ENCODE measurements at places on chromosomes 2 and 18.

DNA sequence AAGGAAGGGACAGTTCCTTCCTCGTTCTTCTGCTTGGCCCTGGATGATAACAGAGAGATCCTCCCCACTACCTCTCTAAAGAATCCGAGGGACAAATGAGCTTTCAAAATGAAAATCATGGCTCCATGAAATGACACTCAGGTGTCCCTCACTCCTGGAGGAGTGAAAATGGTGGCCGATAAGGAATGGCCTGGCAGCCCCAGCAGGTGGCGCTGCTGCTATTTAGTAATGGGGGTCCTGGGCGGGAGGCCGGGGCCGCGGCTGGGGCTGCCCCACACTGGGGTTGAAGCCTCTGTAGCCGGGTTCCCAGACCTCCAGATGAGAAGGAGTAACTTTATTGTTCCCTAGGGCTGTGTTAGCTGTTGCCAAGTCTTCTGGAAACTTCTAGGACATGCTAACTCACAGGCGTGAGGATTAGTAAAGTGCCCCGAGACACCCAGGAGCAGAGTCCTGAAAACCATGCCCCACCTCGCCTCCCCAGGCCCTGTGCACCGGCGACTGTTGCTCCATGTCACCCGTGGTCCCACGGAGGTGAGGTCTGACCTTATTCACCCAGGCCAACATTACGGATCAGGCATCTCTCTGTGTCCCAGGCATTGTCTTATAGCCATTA, 138.0 kb downstream of the CTIF start:
- DNase-seq = peak; percentile 59

DNA sequence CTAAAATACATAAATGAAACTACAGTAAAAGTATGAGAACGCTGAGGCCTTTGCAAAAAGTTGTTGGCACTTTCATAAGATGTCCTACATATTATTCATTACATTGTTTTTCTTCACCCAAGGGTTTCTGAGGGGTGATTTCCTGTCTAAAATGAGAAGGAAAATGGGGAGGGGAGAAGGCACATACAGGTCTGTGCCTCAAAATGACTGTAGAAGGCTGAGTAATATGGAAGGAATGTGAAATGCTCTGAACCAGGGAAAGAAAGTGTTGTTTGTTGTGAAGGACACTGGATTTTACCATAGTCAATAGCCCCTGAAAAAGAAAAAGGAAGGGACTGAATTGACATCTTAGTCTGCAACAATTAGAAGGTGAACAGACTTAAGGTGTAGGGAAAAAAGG, 99.5 kb upstream of the RNF152 start:
- DNase-seq = no peak

GRCh38 chr2:134420259-134420658, 166.4 kb downstream of the MGAT5 start:
- no peak for DNase-seq

DNA sequence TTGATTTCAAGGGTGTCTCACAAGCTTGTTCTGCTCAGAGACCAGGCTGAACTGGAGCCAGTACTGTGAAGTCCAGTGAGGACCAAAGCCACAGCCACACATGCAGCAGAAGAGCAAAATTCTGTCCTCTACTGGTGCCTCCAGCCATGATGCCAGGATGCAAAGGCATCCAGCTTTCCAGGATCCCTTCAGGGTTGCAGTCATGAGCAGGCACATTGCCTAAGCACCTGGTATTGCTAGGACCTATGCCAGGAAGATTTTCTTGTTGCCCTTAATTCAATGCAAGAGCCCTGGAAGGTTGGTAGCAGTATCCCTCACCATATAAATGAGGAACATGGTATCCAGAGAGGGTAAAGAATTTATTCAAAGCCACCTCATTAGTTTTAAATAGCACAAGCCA, 78.9 kb upstream of the CYRIA start:
- DNase-seq = no peak

GRCh38 chr18:8994603-8995002, 107.9 kb upstream of the NDUFV2 start:
- no peak for DNase-seq

GRCh38 chr2:160472839-160473251, 20.8 kb downstream of the RBMS1 start:
- no peak for DNase-seq

DNA sequence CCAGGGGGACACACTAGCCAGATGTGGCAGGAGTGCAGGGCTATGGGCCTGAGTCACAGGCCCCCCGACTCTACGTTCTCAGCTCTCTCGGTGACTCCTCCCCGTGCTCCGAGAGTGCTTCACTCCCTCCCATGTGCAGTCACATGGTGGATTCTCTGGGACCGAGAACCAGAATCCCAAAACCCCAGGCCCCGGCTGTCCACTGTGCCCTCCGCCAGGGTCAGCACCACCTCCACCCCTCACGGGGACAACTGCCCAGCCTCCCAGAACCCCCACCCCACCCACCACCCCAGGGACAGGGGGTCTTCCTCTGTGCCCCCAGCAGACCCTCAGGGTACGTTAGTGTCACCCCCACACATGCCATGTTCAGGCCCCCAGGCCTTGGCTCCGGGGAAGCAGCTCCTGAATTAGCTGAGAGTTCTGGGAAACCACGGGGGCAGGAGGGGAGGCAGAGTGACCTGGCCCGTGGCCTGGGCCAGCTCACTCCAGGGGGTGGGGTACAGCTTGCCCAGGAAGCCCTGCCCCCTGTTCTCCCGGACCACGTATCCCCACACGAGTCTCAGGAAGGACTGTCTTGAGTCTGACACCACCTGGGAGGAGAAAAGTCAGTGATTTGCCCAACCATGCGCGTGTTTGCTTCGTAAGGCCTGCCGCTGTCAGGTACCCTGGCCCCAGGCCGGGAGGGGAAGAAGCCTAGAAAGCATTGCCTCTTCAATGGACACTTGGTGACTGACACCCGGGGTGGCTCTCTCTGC, 4.4 kb downstream of the RAMP1 start:
- DNase-seq = no peak

GRCh38 chr18:23330423-23330822, 122.7 kb upstream of the RIOK3 start:
- no peak for DNase-seq

- DNase-seq = no peak
Observed at GRCh38 chr18:32735781-32736180, 37.0 kb downstream of the KLHL14 start.

GRCh38 chr2:206031950-206032567, 53.9 kb downstream of the INO80D start:
- DNase-seq = no peak

- no peak for DNase-seq
Observed at GRCh38 chr2:217959723-217960122, 43.1 kb downstream of the TNS1 start.

DNA sequence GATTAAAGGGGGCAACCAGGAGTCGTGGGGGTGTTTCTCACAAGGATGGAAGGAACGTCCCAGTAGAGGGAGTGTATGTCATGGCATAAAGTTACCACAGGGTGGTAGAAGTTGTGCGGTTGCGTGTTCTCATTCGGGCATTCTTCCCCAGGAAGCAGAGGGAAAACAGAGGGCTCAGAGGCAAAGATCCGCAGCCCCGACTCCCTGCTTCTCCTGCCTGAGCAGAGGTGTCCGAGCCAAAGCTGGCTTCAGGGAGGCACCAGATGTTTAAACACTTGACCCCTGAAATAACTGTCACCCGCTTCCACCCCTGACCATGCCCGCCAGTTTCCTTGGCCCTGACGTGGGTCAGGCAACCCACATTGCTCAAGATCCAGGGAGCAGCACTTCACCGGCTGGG, 83.7 kb downstream of the EN1 start:
- no peak for DNase-seq

- DNase-seq = no peak
Observed at GRCh38 chr2:217517402-217517801, 485.4 kb downstream of the TNS1 start.

DNA sequence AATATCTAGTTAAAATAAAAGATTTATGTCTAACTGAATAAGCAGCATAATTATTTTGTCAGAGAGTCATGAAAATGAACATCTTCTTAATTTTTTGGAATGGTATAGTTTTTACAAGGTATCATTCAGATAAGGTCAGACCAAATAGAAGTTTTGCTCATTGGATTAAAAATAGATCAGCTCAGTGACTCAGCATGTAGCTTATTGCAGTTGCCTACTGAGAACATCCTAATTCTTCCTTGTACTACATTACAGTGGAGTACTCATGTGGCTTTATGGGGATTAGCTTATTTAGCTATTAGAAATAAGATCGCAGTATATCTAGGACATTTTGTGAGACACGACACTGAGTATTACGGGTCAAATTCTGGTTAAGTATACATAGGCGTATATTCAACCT, 38.2 kb upstream of the PPM1B start:
- no peak for DNase-seq

DNA sequence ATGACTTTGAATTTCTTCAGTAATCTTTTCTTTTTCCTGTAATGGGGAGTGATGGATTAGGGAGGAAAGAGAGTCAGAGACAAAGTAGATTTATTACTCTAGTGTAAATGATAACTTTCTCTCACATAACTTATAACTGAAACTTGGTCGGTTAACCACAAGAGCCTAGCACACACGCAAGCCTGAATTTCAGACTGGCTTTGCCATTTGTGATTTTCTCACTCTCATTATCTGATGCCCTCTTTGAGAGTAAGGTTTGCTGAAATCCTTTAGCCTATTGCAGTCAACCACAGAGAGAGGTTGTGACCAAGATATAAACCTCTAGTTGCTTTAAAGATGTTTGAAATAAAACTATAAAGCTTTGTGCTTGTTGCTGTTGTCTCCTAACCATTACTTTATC, 117.9 kb upstream of the NETO1 start:
- no peak for DNase-seq

- DNase-seq = peak; percentile 86
Observed at GRCh38 chr2:162011706-162012564, 62.1 kb downstream of the DPP4 start.

GRCh38 chr2:38549851-38550250, 52.9 kb downstream of the HNRNPLL start:
- no peak for DNase-seq

GRCh38 chr2:222470802-222471468, 46.6 kb downstream of the SGPP2 start:
- DNase-seq = no peak

- DNase-seq = no peak
Observed at GRCh38 chr2:5076599-5076998, 615.6 kb upstream of the SOX11 start.

DNA sequence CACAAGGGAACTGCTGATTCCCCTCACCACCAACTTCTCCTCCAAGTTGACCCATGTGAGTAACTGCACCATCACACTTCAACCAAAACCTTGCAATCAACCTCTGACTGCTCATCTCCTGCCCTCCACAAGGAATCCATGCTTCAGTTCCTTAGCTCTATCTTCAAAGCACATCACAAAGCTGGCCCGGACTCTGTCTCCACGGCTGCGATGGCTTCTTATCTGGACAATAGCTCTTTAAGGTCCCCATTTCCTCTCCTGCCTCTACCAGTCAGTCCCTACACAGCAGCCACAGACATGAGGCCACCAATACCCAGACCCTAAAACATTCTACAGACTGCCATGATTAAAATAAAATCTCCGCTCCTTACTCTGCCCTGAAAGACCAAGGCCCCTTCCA, 25.7 kb downstream of the MBOAT2 start:
- DNase-seq = no peak
